ENCODE measurements at places on chromosomes 5 and 9.

GRCh38 chr5:10778179-10778910 lies 17.3 kb upstream of the DAP start:
- DNase-seq = no peak

- no peak for DNase-seq
These were observed 154.6 kb upstream of the GHR start for GRCh38 chr5:42268630-42269029.

DNA sequence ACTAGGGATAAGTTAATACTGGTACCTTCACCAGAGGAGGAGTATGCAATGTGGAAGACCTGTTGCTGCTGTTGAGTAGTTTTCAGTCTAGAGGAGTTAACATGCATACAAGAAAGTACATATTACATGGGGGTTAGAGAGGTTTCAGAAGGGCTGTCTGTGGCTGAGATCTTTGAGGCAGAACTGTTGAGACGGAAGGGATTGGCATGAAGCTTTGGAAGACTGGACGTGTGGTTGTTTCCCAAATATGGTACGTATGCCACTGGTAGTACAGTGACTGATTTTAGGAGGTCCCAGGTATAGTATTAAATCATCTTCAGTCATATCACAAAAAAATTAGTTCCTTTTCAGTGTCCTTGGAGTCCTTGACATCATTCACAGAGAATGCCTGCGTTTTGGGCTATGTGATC lies 17.6 kb downstream of the TNFAIP8 start:
- no peak for DNase-seq

DNA sequence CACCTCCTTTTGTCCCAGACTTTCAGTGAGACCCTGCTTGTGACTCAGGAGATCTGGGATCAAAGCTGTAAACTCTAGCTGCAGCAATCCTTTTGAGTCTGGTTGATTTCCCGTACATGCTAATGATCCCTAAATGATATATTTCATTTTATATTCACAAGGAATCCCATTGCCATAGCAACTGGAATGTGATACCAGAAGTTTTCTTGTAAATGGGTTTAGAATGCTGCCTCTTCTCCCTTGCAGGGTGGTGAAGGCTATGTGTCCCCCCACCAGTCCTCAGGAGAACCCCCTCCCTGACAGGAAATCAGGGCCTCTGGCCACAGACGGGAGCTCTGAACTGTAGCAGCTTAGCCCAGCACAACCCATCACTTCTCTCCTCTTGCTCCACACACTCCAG lies 215.0 kb downstream of the FSTL4 start:
- DNase-seq = no peak

DNA sequence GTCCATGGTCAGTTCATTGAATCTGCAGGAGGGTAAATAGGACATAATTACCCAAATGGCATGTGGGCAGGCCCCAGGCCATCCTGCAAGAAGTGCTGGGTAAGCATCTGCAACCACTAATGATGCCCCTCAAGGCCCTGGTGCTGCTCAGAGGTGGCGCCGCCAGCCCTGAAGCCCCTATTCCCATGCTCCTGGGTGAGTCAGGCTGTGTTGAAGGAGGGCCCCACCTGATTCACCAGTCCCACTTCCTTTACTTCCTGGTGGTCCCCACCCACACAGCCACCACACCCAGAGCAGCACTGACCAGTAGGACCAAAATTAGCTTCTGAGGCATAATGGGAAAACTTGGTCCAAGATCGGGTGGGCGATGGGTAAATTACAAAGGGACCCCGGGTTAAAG lies 120.4 kb upstream of the SPRY4 start:
- no peak for DNase-seq

GRCh38 chr5:76134646-76135045 lies 51.5 kb downstream of the SV2C start:
- no peak for DNase-seq

- no peak for DNase-seq
These were observed 294.8 kb downstream of the ASTN2 start for GRCh38 chr9:117120061-117120460.

DNA sequence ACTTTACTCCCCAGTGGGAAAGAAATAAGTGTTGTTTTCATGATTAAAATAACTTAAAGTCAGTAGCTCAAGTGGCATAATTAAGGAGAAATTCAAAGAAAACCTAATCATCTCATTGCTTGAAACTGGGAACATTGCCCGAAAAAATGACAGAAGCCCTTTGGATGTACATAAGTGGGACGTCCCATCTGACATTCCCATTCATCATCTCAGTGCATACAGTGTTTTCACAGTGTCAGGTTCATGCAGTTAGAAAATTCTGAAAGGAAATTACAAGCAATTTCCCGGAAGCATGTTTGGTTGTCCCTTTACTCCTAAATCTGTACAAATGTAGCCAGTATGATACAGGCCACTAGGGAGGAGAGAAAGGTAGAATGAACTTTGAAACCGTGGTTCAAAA lies 95.6 kb downstream of the ADAMTS16 start:
- no peak for DNase-seq

- peak; percentile 76 for DNase-seq
These were observed at the start of gene RUFY1 for GRCh38 chr5:179550511-179551342. Gene RUFY1 (plus strand): TSS chr5:179550554. CDS start chr5:179550570, 16 bp downstream.

GRCh38 chr5:172486912-172487311 lies 32.6 kb upstream of the SH3PXD2B start:
- no peak for DNase-seq

DNA sequence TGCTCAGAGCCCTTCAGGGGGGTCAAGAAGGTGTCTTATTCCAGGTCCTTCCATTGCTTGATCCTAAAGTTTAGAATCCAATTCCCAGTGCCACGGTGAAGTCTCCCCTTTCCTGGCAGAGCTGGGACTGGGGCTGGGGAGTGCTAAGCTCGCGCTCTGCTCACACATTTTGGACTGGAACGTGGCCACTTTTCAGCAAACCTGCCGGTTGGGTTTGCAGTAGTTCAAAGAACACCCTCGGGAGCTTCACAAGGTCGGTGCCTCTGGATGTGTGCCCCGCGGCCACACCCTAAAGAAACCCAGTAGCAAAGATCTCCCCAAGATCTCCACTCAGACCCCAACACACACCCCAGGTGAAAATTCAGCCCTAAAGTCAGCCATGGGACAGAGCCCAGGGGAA lies at the start of gene C9orf152:
Gene C9orf152, minus strand, starts transcription at position 129 of the 400 bp plus-strand sequence. CDS start 580 bp downstream, outside the sequence.
- DNase-seq = no peak

- no peak for DNase-seq
These were observed 41.2 kb downstream of the RCL1 start for GRCh38 chr9:4833781-4834560.

- DNase-seq = no peak
These were observed 36.7 kb downstream of the GPR21 start for GRCh38 chr9:123070198-123070597.

DNA sequence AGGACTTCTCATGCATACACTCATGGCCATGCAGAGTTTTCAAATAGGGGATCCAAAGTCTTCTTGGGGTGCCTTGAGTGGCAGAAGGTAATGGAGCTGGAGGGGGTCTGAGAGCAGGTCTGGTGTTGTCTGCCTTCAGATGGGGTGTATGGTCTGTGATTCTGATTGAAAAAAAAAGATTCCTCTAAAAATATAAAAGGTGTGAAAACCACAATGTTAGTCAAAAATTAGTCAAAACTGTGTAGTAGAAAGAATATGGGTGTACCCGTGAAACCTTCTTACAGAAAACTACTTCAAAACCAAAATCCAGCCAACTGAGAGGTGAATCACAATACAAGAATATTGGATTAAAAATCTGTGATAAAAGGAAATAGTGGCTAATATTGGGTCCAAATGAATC lies 20.1 kb downstream of the DOCK2 start:
- no peak for DNase-seq

DNA sequence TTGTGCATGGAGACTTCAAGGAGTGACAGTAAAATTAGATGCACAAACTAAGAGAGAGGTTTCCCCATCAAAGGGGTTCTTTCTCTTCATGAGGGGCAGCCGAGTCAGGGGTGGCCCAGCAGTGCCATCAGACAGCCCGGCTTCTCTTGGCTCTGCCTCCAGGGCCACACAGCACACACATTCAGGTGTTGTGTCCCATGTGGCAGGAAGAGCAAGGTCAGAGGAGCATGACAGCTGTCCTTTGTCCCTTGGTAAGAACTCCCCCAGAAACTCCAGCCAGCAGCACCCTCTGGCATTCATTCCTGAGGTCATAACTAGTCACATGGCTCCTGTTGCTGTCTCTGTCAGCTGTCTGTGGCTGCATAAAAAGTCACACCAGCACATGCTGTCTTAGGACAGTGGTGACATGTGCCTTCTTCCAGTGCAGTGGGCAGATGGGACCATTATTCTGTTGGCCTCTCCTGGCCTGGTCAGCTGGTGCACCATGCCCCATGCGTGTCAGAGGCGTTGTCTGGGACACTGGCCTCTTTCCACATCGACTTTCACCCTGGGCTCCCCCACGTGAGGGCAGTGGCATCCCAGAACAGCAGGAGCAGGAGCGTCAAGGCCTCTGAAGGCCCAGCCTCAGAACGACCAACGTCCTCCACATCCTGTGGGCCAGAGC lies 78.4 kb upstream of the OTULINL start:
- no peak for DNase-seq

DNA sequence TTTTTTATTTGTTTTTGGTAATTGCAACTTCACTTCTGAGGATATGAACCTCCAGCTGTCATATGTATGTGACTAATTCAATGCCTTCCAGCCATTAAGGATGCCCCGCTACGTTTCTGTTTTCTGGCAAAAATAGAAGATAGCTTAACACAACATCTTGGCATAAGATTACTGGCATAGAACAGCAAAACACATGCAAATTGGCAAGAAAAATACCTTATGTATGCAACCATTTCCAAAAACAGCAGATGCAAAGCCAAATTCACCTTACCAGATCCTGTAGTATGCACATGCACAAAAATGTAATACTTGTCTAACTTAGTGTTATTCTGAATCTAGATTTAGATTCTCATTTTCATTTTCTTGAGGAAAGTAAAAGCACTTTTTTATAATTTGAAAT lies 461.1 kb upstream of the CYLC2 start:
- no peak for DNase-seq

- no peak for DNase-seq
These were observed 316.4 kb downstream of the NR3C1 start for GRCh38 chr5:143086908-143087637.

DNA sequence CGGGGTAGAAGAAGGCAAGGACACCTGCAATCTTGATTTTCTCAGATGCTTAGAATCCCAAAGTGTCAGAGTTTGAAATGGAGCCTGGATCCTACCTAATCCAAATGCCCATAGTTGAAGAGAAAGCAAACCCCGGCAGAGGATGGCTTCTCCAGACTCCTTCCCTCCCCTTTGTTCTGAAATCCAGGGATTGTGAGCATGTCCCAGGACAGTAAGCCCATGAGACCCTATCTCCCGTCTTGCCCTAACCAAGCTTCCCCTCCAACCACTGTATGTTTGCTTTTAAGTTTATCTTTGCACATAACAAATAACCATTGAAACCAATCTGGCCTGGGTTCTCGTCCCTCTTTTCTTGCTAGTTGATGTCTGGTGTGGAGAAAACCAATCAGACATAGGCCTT lies 78.3 kb upstream of the NIPAL4 start:
- DNase-seq = no peak

- DNase-seq = no peak
These were observed 362.8 kb downstream of the SEMA5A start for GRCh38 chr5:9182899-9183695.

GRCh38 chr9:89446961-89447310 lies 51.0 kb downstream of the SEMA4D start:
- DNase-seq = no peak

DNA sequence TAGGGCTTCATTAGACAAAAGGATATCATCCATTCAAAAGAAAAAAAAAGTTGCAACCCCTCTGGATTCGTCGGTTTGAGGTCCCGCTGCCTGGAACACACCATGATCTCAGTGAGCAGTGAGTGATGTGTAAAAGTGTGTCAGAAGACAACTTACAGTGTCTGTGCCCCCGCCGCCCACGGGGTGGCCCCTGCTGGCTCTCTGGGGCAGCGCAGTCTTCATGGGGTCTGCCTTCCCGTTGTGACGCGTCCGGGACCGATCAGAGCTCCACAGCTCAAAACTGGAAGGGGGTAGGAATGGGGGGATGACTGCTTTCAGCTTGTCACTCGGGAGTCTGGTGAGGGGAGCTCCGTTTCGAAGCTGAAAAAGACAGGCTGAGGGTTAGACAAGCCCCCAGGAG lies 22.6 kb downstream of the ANKS6 start:
- DNase-seq = no peak

GRCh38 chr9:120040896-120041295 lies 539.1 kb downstream of the CDK5RAP2 start:
- no peak for DNase-seq

GRCh38 chr9:128103589-128103962 lies 24.0 kb downstream of the PTGES2 start:
- peak; percentile 49 for DNase-seq

- DNase-seq = no peak
These were observed 15.6 kb upstream of the ACSL6 start for GRCh38 chr5:132027027-132027426.

DNA sequence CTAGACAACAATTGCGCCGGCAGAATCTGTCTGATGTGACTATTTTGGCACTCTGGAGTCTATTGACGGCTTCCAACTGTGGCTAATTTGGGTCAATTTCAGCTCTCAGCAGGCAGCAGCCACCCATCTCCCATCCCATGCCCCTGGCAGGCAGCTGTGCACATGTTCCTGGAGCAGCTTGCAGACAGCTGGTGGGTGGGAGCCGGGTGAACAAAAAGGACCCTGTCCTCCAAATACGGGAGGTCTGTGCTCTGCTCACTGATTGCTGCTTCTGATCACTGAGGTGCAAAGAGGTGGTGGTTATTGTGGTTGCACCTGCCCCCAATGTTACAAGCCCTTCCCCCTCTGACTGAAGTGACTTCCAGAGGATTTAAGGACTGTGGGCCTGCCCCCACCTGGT lies 45.0 kb upstream of the N4BP3 start:
- DNase-seq = peak; percentile 51

- no peak for DNase-seq
These were observed 753 bp upstream of the STC2 start for GRCh38 chr5:173328844-173329490.

- DNase-seq = no peak
These were observed 141.9 kb downstream of the PBX3 start for GRCh38 chr9:125889112-125889475.

DNA sequence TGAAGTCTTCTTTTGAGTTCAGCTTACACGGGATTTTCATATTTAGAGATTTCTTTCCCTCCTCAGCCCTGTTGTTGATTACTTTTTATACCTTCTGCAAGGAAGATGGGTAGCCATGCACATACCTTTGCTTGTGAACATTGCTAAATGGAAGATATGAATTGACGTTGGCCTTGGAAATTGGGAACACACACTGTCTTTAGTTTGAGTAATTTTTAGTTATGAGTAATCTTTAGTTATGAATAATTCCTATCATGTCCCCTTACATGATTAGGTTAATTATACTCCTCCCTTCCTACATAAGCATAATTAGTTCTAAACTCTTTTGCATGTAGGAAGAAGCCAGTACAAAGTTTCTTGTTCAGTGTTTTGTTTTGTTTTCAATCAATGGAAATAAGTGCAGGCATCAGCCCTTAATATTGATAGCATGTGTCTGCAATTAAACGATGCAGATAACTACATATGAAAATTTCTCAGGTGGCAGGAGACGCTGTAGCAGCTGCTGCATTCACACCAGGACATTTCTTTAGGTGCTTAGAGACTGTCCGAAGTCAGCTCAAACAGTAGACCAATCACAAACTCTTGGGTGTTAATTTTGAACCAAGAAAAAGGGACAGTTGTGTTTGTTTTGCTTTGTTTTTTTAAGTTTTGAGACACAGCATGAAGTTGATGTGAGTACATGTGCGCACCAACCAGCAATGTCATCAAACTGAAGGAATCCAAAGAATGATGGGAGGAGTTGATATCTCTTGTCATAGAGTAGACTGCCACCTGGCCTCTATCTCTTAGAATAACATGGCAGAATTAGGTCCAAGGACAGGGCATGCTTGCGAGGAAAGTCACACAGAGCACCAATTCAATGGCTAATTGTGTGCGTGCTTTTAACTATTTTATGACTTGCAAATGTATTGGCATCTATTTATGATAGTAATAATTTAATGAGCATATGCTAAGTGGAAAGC lies 51.4 kb downstream of the SMARCA2 start:
- DNase-seq = no peak
